ENCODE measurements at places on chromosomes 12 and 14.

DNA sequence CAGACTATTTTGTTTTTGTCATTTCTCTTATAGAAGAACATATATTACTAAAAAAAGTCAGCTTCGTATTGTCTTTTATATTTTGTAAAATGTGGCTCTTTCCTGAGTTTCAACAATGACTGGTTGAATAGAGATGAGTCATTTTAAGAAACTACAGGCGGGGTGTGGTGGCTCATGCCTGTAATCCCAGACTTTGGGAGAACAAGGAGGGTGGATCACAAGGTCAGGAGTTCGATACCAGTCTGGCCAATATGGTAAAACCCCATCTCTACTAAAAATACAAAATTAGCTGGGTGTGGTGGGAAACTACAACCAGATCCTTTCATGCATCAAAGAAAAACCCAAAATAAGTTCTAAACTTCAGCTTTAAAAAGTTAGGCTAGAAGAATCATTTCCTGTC is 28.8 kb downstream of the HECTD4 start:
- peak; percentile 4 for DNase-seq

- no peak for DNase-seq
These were observed 23.0 kb downstream of the PDE6H start for GRCh38 chr12:14995583-14996425.

- no peak for DNase-seq
These were observed 333.6 kb downstream of the ADGRD1 start for GRCh38 chr12:131287015-131287937.

DNA sequence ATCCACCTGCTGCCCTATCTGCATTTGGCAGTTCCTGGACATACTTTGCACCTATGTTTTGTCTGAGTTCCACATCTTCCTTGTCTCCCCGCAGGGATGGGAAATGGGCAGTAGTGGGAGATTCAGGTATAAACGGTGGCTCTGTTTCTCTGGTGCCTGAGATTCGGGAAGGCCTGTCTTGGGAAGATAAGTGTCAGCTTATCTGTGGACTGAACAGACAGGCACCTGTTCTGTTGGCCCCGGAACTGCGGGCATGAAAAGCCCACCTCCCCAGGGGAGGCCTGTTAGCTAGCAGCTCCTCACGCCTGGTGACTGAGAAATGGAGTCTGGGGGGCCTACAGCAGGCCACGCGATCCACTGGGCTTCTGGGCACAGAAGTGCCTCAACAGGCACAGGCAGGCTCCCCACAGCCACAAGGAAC is 5.8 kb downstream of the PHB2 start:
- DNase-seq = no peak

DNA sequence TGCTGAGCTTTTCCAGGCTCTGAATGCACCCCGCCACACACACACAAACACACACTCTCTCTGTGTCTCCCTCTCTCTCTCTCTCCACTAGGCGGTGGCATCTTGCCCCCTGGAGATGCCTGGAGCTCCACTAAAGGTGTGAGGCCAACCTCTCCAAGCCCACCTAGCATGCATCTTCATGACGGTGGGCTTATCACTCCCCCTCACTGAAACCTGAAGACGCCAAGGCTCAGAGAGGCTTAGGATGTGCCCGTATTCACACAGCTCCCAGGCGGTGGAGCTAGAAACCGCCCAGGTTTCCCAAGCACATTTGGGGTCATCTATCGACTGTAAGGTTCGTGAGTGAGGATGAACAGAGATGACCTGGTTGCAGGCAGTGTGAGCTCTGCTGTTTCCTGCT is 42.6 kb upstream of the BCL11B start:
- DNase-seq = no peak

DNA sequence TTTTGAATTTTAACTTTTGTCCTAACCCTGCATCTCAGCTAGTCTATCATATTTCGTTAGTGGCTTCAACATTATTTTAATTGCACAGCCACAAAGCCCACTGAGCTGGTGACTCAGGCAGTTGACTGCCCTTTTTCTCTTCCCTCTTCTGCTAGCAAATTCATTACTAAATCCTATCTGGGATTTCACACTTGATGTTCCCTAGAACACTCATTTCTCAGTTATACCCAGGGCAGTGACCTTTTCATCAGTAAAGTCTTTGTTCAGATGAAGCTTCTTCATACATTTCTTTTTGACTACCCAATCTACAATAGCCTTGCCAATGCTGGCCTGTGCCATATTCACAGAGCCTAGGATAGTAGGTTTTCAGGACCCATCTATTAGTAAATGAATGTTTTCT is 107.0 kb downstream of the ATXN7L3B start:
- DNase-seq = no peak

DNA sequence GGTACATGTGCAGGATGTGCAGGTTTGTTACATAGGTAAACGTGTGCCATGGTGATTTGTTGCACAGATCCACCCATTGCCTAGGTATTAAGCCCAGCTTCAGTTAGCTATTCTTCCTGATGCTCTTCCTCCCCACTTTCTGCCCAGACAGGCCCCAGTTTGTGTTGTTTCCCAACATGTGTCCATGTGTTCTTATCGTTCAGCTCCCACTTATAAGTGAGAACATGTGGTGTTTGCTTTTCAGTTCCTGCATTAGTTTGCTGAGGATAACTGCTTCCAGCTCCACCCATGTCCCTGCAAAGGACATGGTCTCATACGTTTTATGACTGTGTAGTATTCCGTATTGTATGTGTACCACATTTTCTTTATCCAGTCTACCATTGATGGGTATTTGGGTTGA is 251.7 kb upstream of the NOVA1 start:
- no peak for DNase-seq

DNA sequence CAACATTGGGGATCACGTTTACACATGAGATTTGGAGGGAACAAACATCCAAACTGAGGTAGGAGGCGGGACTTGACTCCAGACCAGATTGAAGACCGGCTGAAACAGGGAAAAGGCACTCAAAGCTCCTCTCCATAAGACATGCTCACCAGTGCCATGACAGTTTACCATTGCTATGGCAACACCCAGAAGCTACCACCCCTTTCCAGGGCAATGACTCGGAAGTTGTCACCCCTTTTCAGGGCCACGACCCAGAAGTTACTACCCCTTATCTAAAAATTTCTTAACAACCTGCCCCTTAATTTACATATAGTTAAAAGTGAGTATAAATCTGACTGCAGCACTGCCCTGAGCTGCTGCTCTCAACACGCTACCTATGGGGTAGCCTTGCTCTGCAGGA is 34.1 kb downstream of the TMEM233 start:
- no peak for DNase-seq

DNA sequence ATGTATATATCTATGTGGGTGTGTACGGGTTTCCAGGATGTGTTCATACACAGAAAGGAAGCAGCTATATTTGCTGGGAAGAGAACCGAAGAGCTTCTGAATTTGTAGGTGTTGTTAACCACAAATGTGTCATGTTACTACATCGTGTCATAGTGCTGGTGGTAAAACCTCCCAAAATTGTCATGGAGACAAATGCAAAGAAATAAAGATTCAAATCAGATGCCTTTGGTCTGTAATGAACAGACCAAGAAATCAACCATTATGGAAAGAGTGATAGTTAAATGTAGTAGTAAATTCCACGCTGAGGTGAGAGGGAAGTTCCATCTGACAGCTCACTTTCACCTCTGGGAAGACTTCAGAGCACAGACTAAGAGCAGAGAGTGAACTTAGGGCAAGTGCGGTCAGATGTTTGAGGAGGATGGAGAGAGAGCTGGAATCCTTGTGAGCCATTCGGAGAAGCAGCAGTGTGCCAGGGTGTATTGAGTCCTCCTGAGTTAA is 487.5 kb downstream of the TMEM121 start:
- no peak for DNase-seq

GRCh38 chr14:92830902-92831301 is 36.8 kb downstream of the GOLGA5 start:
- DNase-seq = no peak

- no peak for DNase-seq
These were observed at the start of gene HVCN1 for GRCh38 chr12:110688446-110689280. TSS of gene HVCN1 (minus strand) at chr12:110689115. CDS start at chr12:110683245, 5,870 bp downstream.

- DNase-seq = no peak
These were observed 8.3 kb downstream of the TNFAIP2 start for GRCh38 chr14:103131580-103131979.

Data from stimulated activated CD4-positive, alpha-beta T cell treated with anti-CD3 and anti-CD28 coated beads, Interleukin-4, amount 100 ng/mL, for 48 hours (primary cell).